Fibroblast of skin of scalp (primary cell): ENCODE measurements at places on chromosomes 6 and 20.

- DNase-seq, result no peak
Observed at GRCh38 chr20:41304424-41305079, 13.0 kb downstream of the ZHX3 start.

DNA sequence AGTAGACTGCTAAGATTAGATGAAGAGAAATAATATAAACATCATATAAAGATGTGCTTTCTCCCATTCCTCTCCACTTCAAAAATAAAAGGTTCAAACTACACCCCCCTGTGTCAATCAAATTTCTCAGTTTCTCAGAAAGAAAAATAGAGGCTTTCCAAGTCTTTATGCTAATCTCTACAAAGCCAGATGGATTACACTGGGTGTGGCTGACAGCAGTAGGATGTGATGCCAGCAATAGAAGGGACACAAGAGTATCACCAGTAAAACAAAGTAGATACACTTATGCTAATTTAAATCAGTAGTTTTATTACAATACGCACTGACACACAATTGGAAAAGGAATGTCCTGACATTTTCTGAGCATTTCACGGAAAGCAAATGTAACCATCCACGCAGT is 353.4 kb downstream of the RNGTT start:
- no peak for DNase-seq

GRCh38 chr6:119880840-119881239 is 531.3 kb upstream of the MAN1A1 start:
- DNase-seq, result no peak

- DNase-seq, result no peak
Observed at GRCh38 chr20:60482221-60483008, 524.2 kb downstream of the CDH26 start.

DNA sequence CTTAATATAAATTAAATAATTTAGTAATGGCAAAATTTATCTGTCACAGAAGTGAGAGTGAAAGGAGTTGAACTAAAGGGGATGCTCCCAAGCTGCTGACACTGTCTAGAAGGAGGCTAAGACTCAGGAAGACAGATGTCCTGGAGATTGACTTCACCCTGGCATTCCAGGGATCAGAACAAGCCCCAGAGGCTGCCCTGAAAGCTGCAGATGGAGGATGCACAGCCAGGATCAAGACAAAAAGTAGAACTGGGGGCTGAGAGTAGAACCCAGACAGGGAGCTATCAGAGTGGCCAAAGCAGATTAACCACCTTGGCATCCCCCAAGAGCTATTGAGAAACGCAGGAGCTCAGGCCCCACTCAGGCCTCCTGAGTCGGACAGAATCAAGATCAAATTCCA is 189.2 kb upstream of the PLCB4 start:
- no peak for DNase-seq

DNA sequence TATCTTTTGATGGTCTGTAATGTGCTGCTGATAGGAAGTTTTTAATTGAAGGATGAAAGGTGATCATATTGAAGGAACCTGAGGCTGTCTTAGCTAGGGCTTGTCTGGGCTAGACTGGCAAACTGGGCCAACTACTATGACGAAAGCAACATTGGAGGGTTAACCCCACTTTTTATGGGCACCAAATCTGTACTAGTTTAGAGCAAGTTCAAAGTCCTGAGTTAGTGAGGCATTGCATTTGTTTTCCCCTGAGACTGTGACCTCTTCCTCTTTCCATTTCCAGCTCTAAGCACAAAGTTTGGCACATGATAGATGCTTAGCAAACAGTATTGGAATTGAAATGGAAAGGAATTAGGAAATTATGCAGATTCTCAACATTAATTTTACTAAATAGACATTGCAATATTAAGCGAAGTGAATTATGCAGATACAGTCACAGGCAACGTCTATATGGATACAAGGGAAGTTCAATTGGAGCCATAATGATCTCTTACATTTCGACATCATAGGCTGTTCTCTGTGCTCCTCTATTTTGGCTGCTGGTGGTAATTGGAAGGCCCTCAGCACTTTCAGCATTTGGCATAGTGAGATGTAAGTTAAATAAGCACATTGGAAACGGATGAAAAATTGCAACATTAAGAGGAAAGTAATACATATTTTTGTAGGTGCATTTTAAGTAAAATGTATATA is 22.2 kb downstream of the CEP57L1 start:
- no peak for DNase-seq

- no peak for DNase-seq
Observed at GRCh38 chr20:41622584-41622983, 4.4 kb upstream of the CHD6 start.

DNA sequence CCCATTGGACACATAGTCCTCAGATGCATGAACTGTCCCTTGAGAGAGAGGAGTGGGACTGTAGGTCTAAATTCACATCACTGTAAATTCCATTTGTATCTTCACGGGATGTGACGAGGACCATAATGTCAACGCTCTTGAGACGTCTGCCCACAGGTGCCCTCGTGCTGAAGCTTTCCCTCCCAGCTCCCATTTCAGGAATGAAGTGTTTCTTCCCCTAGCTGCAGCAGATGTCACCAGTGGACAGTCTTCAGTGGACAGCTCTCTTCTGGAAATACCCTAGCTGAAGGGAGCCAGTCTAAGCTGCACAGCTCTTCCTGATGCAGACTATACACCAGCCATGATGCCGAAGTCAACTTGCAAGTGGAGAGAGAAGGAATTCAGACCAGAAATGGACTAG is 217.4 kb upstream of the ECI2 start:
- no peak for DNase-seq

- DNase-seq, result no peak
Observed at GRCh38 chr6:168125429-168126001, 46.5 kb upstream of the FRMD1 start.

DNA sequence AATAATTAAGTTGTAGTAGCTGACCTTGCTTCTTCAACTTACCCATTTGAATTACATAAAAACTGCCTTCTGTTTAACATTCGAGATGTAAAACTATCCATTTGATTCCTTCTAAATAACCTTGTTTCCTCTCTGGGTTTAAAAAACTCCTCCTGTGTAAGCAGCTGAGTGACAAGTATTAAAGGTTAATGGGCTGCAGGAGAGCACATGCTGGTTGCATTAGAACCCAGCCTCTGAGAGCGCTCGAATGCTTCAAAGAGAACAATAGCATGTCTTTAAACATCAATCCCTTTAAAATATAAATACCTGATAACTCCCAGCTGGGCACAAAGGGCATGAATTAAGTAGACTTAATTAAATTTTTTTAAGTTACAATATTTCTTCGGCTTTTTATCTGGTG is 215.8 kb downstream of the EYA4 start:
- DNase-seq, result no peak

GRCh38 chr6:1392813-1393640 is 3.7 kb downstream of the FOXF2 start:
- no peak for DNase-seq

- DNase-seq, result no peak
Observed at GRCh38 chr20:9637889-9638288, 123.5 kb downstream of the LAMP5 start.

DNA sequence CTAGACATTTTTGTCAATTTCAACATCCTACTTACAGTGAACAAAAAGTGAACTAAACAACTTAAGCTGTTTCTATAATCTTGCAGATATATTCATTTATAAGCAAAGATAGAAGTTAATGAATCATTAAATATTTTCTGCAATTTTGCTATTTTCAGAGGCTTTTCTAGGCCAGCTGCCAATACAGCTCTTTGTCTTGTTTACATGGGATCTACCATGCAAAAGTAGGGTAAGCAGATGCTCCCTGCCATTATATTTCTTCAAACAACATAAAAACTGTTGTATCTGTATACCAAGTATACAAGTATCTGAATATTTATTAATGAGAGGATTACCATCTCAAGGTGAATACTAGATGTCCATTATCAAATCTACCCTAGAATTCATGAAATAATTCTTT is 15.4 kb downstream of the PNISR start:
- DNase-seq, result peak; percentile 3

DNA sequence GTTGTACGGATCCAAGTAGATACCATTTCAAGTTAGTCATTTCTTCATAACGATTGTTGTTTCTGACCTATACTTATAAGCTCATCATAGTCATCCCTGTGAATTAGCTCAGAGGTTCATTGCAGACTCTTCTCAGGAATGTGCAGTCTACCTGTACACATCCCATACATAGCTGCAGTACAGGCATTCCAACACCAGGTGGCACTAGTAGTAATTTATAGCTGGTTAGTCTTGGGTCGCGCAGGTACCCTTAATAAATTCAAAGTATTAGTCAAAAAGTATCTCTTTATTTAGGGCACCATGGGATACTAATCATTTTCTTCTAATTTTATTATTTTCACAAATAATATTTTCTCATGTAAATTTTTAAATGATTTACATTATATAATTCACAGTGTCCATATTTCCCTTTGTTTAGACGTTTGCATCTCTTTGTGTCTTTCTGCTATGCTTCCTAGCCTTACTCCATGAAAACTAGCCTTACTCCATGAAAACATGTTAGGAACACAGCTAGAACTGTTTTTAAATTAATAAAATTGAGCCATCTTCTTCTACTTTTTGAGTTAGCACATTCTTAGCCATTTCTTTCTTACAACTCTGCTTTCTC is 128.6 kb upstream of the FAM83B start:
- DNase-seq, result peak; percentile 40

DNA sequence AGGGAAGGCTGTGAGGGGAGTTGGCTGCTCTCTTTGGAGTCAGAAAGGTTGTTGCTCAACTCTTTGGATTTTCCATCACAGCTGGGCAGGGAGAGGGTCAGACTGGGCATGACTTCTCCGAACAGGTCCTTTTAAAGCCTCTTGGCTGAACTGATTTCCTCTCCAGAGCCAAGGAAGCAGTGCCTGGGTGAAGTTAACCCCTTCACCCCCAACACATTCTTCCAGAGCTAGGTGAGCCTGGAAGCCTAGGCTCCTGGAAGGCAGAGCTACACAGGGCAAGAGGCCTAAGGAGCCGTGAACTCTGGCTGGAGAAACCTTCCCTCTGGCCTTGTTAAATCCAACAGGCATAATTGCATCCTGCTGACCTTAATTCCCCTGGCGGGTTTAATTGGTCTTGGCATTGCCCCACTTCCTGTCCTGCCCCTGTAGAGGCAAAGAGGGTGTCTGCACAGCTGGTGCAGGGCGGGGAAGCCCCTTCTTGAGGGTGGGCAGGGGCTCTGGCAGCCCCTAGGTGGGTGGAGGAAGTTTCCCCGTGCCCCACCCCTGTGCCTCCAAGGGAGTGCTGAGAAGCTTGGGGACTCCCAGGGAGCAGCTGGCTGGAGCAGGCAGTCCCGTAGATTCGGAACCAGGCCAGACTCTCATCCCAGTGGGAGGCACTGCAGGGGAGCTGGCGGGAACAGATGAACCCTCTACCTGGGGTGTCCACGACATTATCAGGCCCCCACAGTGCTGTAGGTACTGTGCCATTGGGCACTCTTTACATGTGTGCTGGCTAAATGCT is 3.6 kb upstream of the MYLK2 start:
- no peak for DNase-seq

- peak; percentile 46 for DNase-seq
Observed at GRCh38 chr6:161748535-161749416, 474.9 kb upstream of the AGPAT4 start.

GRCh38 chr20:24701668-24702067 is 232.2 kb downstream of the SYNDIG1 start:
- DNase-seq, result no peak

- DNase-seq, result no peak
Observed at GRCh38 chr6:87904011-87904410, 143.6 kb upstream of the SPACA1 start.

- DNase-seq, result no peak
Observed at GRCh38 chr6:163501439-163501838, 86.9 kb downstream of the QKI start.

- no peak for DNase-seq
Observed at GRCh38 chr6:147734151-147734550, 225.7 kb downstream of the SAMD5 start.

DNA sequence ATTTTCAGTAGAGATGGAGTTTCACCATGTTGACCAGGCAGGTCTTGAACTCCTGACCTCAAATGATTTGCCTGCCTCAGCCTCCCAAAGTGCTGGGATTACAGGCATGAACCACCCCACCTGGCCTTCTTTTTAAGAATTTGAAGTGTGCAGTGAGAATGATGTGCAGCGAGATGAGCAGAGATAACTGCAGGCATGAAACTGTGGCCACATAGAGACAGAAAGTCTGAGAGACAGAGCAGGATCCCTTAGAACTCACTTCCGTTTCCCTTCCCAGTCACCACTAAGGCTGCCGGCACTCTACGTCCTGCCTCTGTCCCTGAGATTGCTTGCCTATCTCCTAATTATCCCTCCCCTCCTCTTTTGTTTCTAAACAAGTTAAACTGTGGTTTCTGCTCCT is 27.2 kb downstream of the IL22RA2 start:
- DNase-seq, result no peak

DNA sequence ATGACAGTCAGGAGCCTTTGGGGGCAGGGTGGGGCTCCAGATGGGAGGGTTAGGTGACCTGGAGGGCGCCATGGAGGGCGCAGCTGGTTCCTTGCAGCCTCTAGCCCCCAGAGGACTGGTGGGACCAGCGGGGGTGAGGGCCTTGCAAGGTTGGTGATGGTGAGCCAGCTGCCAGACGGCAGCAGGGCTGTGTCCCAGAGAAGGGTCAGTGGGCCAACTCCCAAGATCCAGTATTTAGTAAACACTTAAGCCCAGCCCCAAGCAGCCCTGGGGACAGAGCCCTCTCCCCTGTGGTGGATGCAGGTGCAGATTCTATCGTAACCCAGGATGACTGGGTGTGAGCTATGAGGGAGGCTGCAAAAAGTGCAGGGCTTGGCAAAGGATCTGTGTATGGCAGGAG is 201.5 kb upstream of the RNF24 start:
- DNase-seq, result no peak

DNA sequence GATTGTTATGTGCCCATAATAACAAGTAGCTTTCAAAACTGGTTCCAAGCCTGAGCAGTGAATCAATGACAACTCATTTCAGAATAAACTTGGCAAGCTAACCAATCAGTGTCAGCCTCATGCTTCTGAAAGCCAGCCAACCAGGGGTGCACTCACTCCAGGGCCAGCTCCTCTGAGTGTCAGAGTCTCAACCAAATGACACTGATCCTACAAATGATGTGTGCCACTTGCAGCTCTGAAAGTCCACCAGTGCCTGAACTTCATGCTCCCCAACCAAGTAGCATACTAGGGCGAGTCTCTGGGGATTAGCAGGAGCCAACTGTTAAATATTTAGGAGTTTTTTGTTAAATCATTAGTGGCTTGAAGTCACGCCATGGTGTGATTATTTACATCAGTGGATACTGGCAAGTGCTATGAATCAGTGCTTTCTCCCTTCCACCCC is 4.5 kb downstream of the IYD start:
- DNase-seq, result peak; percentile 90

DNA sequence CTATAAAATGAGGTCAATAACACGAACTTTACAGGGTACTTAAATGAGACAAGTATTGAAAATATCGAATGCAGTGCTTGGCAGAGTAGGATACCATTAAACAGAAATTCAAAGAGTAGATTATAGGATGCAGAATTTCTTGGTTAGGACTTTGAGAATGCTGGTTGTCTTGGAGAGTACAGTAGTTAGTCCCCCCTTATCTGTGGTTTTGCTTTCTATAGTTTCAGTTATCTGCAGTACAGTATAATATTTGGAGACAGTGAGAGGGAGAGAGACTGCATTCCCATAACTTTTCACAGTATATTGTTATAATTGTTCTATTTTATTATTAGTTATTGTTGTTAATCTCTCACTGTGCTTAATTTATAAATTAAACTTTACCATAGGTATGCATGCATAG is 290.5 kb downstream of the BTBD9 start:
- DNase-seq, result no peak

GRCh38 chr6:95248499-95248898 is 328.8 kb upstream of the MANEA start:
- peak; percentile 58 for DNase-seq
